ENCODE measurements at places on chromosomes 3 and 15. TPM values are rescaled to one million over a fixed set of nuclear protein-coding genes. Genes with fewer than 3 reads are reported as not detected.

ERC2 gene
- 0.30 TPM for total RNA-seq

CCDC54 gene
- not detected for total RNA-seq

GREM1 gene
- 26.1 TPM for total RNA-seq

TRANK1 gene
- total RNA-seq, result 3.4 TPM

TUSC7 gene
- not detected for total RNA-seq

DUOXA1 gene
- total RNA-seq, result not detected

KNL1 gene
- 15.5 TPM for total RNA-seq

SKOR1 gene
- total RNA-seq, result not detected

CSPG4 gene
- 72.4 TPM for total RNA-seq

BLM gene
- total RNA-seq, result 8.4 TPM

AEN gene
- total RNA-seq, result 35.1 TPM

CADPS gene
- 0.50 TPM for total RNA-seq

SLC2A2 gene
- not detected for total RNA-seq

ST3GAL6 gene
- 0.74 TPM for total RNA-seq

TMPRSS7 gene
- total RNA-seq, result not detected

KBTBD12 gene
- total RNA-seq, result not detected

HIGD2B gene
- total RNA-seq, result not detected

KY gene
- total RNA-seq, result not detected

NME9 gene
- total RNA-seq, result not detected

AADACL2 gene
- not detected for total RNA-seq

ZNF385D gene
- 1.3 TPM for total RNA-seq

CRABP1 gene
- not detected for total RNA-seq

ATP13A5 gene
- total RNA-seq, result not detected

ADAMTS9 gene
- total RNA-seq, result 2.5 TPM

ABCC5 gene
- 6.6 TPM for total RNA-seq

ELP6 gene
- 40.0 TPM for total RNA-seq

ROPN1 gene
- not detected for total RNA-seq

FEZF2 gene
- not detected for total RNA-seq

SPTSSB gene
- not detected for total RNA-seq

TRH gene
- not detected for total RNA-seq

VWA5B2 gene
- total RNA-seq, result not detected

DAZL gene
- total RNA-seq, result not detected

DNAH12 gene
- total RNA-seq, result not detected

CEP19 gene
- 0.89 TPM for total RNA-seq

WDR93 gene
- 0.15 TPM for total RNA-seq

SST gene
- not detected for total RNA-seq

ARPIN gene
- total RNA-seq, result 14.8 TPM

CHMP2B gene
- 22.9 TPM for total RNA-seq

FBXO40 gene
- not detected for total RNA-seq

LSAMP gene
- 2.0 TPM for total RNA-seq

CYP19A1 gene
- not detected for total RNA-seq

HEG1 gene
- 40.9 TPM for total RNA-seq

RHOV gene
- total RNA-seq, result not detected

Data from bronchus fibroblast of lung (primary cell).